ENCODE measurements at places on chromosomes 6 and 20. TPM values are rescaled to one million over a fixed set of nuclear protein-coding genes. Genes with fewer than 3 reads are reported as not detected.
A peak's percentile ranks its signal among the peaks of the same experiment; 100 is the strongest.

Gene LRFN2
- polyA plus RNA-seq: 1.1 TPM

Gene PRSS35
- 35.2 TPM for polyA plus RNA-seq

DNA sequence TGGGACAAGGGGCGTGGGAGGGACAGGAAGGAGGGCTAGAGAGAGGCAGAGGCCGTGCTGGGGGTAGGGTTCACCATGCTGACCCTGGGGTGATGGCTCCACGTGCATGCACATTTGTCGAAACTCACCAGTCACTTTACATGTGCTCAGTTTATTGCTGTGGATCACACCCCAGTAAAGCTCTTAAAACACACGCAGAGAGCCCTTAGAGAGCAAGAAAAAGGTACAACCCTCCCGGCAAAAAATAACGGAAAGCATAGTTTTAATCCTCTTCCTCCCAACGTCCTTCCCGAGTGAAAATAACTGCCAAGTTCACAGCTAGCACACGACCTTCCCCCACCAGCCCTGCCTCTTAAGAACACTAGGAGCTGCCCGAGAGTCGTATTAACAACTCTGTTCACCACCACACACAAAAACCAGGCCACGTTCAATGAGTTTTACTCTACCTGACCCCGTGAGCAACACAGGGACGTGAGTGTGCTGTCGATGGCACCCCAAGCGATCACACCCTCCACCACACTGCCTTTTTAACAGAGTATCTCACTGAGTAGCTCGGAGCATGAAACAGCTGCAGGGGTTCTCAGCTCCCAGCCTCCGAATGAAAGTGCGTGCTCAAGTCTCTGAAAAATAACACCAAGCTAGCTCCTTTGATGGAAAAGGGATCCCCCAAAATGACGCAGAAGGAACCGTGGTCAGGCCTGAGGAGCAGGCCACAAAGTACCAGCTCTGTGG lies 39.7 kb downstream of the TAF4 start:
- peak; percentile 45 for DNase-seq

DNA sequence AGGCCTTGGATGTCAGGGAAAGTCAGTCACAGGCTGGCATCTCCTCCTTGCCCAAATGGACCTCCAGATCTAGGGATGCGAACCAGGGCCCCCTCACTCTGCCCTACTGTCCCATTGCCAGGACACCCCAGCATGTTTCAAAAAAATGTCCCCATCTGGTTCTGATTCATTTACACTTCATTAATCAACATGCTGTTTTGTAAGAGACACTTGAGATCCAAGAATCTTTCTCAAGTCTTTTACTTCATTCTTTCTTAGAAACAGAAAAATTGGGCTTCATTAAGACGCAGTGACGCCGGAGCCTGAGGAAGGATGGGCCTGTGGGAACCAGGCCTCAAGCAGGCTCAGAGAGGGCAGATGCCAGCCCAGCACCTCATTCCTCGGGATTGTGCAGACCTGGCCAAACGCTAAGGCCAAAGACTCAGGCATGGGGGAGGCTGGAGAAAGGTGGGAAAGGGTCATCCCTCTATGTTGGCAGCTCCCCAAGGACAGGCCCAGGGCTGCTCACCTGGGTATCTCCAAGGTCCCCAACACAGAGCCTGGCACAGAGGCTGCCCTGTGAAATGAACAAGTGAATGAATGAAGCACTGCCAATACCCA lies 3.8 kb downstream of the RSPO4 start:
- no peak for DNase-seq

- no peak for DNase-seq
Measured at GRCh38 chr20:25685276-25686080, 11.2 kb downstream of the ZNF337 start.

Gene CST8
- not detected for polyA plus RNA-seq

GRCh38 chr6:170048615-170049256 lies 242.1 kb downstream of the DLL1 start:
- DNase-seq: no peak

GRCh38 chr6:89084954-89085353 lies 4.4 kb downstream of the PNRC1 start:
- DNase-seq: no peak

DNA sequence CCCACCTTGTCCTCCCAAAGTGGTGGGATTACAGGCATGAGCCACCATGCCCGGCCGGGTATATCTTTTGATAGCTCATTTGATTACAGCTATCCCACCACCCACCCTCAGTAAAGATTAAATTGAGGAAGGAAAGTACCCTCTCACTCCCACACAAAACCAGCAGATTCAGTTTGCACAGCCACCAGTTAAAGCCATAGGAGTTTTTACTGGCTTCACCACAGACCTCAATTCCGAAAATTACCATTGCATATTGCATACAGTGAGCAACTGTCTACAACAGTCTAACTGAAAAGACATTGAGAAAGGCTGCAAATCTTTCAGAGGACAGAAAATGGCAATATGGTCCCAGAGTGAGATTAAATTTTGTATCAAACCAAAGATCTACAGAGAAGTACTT lies 34.9 kb downstream of the ESF1 start:
- no peak for DNase-seq

DNA sequence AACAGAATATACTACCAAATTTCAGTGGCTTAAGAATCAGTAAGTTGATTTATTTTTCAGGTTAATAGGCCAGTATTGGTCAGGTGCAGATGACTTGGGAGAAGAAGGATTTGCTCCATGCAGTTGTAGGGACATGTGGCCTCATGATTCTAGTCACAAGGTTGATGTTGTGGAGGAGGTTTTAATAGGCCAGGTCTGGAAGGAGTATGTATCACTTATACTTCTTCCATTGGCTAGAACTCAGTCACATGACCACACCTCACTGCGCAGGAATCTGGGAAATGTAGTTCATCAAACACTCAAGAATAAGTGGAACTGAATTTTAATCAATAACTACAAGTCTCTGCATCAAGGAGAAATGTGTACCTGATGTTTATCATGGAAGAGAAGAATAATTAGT lies 281.5 kb upstream of the QKI start:
- DNase-seq: no peak

Gene HLA-DMB
- 51.8 TPM for polyA plus RNA-seq

DNA sequence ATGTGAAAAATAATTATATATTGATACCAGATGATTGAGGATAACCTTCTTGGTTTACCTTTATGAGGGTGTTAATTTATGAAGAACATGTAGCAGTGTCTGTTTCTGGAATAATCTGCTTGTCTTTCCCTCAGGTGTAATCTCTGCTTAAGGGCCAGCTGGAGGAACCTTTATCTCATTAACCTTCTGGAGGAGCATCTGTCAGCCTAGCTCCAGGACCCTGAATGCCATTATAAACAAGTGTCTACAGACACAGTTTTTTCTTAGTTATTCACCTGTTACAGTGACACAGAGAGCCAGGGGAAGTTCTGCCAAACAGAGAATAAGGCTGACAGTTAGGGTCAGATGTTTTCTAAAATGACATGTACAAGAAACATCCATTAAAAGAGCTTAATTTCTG lies at the start of gene IMPG1:
Gene IMPG1 (minus strand): TSS at position 101 of the 400 bp plus-strand sequence. CDS start 174 bp downstream, outside the sequence.
- no peak for DNase-seq

DNA sequence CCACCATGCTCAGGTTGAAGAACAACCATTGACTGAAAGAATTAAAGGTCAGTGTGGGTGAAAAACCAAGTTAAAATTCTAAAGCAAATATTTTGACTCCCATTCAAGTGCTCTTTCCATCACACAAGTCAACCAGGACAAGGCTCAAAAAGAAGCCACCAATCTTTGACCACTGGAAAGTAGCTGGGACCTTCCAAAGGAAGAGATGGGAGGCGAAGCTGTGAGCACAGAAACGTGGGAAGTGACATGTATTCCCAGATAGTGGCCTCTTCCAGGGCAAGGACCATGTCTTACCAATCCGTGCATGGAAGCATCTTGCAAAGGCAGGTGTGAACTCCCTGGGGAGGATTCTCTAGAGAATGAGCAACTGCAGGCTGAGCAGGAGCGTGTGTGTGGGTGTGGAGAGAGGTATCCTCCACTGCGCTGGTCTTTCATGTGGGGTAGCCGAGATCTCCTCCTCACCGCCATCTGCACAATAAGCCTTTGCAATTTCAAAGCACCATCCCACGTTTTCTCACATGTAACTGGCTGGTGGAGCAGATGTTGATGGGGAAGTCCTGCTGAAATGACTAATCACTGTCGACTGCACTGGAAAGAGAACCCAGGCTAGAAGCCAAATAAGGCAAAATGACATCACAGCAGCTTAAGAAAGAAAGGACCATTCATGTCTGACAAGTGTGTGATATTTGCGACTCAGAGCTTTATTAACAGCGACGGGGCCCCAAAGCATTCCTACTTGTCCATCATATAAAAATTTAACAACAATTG lies 189.4 kb upstream of the RREB1 start:
- no peak for DNase-seq

Gene HCK
- 3.2 TPM for polyA plus RNA-seq

Gene FAM210B
- 45.0 TPM for polyA plus RNA-seq

GRCh38 chr6:170045981-170046667 lies 244.8 kb downstream of the DLL1 start:
- DNase-seq: no peak

DNA sequence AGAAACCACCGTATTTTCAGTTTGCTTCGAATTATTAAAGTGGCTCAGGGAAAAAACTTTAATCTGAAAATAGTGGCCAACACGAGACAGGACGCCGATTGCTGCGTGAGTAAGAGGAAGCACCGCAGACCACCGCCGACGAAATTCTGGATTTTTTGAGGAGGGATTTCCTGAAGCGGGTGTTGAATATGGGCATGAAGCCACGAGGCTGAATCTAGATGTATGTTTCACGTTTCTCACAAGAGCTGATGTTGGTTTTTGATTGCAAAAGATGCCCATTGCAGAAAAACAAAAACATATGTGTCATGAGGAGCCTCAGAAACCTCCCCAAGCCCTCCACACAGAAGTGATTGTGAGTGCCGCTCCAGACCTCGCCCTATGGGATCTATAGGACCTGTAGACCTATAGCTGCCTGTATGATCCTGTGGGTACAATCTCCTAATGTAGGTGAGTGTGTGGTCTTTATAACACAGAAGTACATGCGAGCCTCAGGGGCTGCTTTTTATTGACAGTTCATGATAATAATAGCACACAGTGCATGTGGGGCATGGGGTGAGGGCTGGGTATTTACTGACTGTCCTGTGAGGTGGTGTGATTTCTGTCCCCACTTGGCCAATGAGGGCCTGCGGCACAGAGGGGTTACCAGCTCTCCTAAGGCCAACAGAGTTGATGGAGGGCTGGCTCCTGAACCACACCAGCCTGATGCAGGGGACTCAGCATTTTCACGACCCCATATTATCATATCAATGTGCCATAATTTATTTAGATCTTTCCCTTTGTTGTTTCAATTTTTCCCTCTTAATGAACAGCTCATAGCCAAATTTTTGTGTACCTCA lies 243.9 kb downstream of the DLL1 start:
- no peak for DNase-seq

DNA sequence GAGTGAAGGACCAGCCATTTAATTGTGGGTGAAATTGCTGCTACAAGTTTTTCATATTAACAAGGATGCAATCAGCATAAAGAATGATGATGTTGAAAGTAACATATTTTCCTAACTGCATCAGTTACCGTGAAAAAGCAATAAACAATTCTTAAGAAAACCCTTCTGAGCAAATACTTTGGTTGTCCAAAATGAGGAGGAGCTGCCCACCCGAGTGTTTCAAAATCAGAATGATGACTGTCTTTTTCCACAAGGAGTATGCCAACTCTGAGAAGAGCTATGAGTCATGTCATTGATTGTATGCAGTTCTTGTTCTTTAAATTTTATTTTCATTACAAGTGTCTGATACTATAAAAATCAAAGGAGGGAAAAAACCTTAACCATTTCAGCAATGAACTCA lies 470.5 kb downstream of the COL12A1 start:
- DNase-seq: no peak

GRCh38 chr6:110814102-110815014 lies 911 bp downstream of the CDK19 start:
- peak; percentile 33 for DNase-seq

Gene PHACTR3
- polyA plus RNA-seq: 9.7 TPM

Gene LIN28B
- polyA plus RNA-seq: 0.39 TPM

DNA sequence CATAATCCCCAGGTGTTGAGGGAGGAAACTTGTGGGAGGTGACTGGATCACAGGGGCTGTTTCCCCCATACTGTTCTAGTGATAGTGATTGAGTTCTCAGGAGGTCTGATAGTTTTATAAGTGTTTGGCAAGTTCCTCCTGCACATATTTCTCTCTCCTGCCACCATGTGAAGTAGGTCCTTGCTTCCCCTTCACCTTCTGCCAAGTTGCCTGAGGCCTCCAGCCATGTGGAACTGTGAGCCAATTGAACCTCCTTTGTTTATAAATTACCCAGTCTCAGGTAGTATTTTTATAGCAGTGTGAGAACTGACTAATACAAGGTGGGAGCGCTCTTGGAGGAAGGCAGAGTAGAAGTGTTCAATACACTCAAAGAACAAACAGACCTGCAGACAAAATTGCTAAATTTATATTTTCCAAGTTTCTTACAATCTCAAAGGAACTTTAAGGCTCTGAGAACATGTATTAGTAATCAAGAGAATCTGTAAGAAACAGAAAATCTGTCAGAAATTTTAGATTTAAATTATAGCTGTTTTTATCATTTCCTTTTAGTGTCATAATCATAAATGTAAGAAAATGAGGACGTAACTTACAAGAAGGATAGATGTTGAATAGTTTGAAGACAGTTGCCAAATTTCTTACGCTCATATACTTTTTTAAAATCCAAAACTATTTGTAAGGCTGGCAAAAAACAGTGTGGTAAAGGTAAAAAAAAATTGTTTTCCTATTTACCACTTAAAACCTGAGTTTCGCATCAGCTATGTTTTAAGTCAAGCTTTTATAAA lies 77.7 kb downstream of the ASCC3 start:
- DNase-seq: no peak

- DNase-seq: no peak
Measured at GRCh38 chr6:2396042-2396657, 150.7 kb upstream of the GMDS start.

DNA sequence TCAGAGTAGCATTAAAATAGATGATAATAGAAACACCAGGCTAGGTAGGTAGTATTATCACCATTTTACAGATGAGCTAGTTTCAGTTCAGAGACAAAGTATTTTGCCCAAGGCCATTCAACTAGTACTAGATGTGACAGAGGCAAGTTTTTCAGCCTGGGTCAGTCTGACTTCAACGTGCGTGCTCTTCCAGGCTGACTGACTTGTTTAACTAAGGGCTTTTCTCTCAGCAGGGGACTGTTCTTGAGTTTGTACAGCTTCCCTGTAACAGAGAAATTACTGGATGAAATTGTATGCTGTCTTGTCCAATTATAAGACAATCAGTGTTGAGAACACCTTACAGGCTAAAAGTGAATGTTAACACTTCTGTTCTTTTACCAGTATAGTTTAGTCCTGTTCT lies 333.5 kb upstream of the MAN1A1 start:
- DNase-seq: no peak

Measured in renal cortex interstitium (tissue), 15 donors.